NCI-H1092 treated with DMSO at 0.1 percent for 48 hours (cell line): ENCODE measurements at places on chromosomes 16 and 17.

DNA sequence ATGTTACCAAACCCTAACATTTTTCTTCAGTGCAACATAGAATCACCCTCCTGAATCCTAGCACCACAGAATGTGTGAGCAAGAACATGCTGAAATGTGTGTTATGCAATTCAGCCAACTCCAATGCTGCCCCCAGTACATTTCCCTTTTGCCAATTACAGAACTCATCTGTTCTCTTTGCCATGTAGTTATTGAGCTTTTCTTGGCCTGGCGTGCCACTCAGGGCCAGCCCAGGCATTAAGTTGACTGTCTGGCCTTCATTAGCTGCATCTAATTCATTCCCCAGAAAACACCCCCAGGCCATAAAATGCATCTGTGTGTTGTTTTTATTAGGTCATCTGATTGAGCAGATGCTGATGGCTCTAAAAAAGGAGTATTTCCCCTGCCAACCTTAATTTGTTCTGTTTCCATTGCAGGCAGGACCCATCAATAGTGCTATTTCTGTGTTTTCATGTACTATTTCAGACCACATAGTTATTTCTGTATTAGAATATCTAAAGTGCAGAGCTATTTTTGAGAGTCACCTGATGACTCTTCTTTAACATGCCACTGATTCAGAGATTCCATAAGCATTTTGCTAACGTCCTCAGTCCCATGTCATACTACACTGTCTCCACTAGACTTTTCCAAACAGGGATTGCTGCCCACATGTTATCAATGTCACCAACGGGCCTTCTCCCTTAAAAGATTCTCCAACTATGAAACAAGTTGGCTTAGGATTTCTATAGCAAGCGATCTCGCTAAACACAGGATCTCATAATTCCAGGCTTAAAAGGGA is 969.7 kb downstream of the CDH11 start:
- DNase-seq = no peak

DNA sequence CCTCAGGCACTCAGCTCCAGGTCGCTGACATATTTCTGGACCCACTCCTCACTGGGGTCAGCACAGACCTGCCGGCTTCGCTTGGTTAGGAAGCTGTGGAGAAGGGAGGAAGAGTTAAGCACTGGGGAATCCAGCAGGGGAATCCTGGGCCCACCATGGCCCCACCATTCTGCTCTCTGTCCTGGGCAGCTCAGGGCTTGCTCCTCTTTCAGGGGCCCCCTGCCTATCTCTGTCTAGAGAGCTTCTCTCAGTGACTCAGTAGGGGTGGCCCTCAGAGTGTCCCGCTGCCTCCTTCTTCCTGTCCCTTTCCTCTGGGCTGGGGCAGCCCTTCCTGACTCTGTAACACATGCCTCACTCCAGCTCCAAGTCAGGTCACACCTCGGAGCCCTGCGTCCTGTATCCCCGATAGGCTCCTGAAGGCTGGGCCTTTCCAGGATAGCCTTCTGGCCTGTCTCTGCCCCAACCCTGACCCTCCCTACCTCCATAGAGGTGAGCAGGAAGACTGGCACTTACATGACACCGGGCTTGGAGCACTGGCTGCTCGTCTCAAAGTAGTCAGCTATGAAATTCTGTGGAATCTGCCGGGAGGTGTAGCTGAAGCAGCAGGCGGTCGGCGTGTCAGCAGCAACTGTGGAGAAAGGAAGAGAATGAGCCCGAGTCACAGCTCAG is 1.1 kb downstream of the CCL3 start:
- DNase-seq = no peak

DNA sequence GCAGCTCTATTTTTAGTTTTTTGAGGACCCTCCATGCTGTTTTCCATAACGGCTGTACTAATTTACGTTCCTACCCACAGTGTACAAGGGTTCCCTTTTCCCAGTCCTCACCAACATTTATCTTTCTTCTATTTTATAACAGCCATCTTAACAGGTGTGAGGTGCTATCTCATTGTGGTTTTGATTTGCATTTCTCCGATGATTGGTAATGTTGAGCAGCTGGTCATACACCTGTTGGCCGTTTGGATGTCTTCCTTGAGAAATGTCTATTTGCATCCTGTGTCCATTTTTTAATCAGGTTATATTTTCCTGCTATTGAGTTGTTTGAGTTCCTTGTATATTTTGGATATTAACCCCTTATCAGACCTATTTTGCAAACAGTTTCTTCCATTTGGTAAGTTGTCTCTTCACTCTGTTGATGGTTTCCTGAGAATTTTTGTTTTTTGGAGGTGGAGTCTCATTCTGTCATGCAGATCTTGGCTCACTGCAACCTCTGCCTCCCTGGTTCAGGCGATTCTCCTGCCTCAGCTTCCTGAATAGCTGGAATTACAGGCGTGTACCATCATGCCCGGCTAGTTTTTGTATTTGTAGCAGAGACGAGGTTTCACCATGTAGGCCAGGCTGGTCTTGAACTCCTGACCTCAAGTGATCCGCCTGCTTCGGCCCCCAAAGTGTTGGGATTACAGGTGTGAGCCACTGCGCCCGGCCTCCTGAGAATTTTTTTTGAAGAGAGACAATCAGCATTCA is 279.6 kb downstream of the SNX29 start:
- DNase-seq = peak; percentile 14

GRCh38 chr16:85901773-85902365 is 2.9 kb downstream of the IRF8 start:
- no peak for DNase-seq

DNA sequence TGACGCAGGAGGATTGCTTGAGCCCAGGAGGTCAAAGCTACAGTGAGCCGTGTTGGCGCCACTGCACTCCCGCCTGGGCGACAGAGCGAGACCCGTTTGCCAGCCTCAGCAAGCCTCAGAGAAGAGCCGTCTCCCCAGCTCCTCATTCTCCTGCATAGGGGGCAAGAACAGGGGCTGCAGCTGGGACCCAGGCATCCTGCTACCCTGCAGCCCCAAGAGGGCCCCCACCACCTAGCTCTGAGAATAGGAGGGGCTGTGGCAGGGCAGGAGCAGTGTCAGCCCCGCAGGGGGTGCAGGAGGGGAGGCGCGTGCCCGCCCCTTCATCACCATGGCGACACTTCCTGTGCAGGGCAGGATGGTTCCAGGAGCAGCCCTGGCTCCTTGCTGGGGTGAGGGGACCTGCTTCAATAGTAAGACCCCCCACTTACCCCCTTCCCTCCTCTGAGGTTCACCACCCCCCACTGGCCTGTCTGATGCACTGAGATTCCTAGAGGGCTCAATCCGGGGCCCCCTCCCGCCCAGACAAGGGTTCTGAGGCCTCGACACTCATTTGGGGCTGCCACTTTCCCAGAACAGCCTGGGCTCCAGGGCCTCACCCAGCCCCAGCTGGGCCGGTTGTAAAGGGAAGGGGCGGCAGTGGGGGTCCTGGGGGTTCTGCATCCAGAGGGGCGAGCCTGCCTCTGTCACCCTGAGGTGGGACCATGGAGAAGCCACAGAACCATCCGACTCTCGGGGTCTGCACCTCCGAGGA is 20.2 kb downstream of the VASN start:
- DNase-seq = peak; percentile 14

DNA sequence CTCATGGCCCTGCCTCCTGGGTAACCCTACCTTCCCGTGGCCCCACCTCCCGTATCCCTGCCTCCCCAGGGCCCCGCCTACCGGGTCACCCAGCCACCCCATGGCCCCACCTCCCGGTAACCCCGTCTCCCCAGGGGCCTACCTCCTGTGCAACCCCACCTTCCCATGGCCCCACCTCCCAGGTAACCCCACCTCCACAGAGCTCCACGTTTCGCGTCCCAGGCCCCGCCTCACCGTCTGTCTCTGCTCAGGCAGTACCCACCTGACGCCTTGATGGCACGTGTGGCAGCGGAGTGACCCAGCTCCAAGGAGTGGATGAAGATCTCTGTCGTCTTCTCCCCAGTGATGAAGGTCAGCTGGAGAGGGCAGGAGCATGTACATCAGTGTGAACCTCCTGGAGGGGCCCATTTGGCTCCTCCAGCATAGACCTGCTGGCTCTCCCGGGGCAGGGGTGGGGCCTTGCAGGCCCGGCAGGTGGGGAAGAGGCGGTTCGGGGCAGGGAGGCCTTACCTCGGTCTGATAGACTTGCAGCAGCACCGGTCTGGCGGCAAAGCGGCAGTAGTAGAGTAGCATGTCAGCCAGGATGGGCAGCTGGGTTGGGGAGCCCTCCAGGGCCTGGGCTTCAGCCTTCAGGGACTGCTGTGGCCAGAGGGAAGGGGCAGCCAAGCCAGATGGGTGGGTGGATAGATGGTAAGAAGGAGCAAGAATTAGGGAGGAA is 18.7 kb upstream of the PIK3R6 start:
- DNase-seq = no peak

DNA sequence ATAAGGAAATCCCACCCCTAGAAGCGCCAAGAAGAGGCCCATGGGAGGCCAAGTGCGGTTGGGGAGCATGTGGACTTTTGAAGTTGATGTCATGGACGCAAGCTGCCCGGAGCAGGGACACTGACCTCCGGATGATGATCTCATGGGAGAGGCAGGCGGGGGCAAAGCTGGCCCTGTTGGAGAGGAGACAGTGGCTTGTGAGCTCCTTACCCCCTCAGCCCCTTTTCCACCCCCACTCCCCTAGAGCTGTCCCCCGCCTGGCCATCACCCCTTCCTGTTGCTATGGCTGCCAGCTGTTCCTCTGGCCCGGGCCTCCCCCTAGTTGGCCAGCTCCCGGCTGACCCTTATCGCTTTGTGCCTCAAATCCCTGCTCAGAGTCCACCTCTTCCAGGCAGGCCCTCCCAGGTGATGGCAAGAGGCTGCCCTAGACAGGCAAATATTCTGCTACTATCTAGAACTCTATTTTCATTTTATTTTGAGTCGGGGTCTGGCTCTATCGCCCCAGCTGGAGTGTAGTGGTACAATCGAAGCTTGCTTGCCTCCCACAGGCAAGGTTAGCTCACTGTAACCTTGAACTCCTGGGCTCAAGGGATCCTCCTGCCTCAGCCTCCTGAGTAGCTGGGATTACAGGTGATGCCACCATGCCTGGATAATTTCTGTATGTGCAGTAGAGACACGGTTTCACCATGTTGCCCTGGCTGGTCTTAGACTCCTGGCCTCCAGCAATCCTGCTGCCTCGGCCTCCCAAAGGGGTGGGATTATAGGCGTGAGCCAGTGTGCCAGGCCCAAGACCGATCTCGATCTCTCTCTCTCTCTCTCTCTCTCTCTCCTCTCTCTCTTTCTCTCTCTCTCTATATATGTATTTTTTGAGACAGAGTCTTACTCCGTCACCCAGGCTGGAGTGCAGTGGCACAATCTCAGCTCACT is 6.6 kb downstream of the NOTUM start:
- DNase-seq = no peak

DNA sequence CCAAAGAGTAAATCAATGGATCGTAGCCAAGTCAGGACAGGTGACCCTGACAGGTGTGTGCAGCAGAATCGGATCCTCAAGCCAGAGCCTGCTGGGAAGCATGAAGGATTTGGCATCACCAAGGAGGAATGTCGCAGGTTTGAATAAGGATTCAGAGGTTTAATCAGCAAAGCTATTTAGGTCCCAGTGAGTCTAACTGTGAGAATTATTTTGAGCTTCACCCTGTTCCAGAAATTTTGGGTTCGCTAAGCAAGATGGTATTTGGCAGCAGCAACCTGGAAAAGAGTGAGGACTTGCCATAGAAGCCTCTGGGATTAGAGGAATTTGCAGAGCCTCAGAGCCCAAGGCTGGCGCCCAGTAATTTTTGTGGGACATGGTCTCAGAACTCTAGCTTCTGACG is 173.0 kb downstream of the CCDC182 start:
- DNase-seq = peak; percentile 33

- DNase-seq = no peak
Measured at GRCh38 chr16:12324152-12324551, 347.6 kb downstream of the SNX29 start.

DNA sequence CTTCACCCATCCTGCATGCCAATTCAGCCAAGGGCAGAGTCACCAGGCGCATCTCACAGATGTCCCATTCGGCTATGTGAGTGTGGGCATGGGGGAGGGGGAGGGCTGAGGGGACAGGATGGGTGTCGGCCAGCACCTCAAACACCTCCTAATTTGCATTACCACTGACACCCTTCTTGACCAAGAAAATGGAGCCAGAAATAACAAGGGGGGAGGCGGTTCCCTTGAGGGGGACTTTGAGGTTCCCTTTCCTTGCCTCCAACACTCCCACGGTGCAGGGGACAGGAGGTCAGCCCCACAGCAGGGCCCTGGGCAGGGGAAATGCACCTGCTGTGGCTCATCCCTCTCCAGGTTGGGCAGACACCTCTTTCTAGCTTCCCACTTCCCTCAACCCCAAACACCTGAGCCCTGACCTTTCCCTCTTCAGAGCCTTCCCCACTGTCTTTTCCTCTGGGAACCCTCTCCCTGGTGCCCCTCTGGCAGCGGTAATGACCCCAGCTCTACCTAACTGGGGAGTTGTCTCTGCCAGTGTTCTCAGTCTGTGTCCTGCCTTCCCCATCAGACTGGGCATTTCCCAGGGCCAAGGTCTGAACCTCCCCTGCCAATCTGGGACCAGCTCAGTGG is 18.2 kb upstream of the TBX21 start:
- DNase-seq = no peak

GRCh38 chr17:17367931-17368330 is 64.8 kb downstream of the NT5M start:
- no peak for DNase-seq

DNA sequence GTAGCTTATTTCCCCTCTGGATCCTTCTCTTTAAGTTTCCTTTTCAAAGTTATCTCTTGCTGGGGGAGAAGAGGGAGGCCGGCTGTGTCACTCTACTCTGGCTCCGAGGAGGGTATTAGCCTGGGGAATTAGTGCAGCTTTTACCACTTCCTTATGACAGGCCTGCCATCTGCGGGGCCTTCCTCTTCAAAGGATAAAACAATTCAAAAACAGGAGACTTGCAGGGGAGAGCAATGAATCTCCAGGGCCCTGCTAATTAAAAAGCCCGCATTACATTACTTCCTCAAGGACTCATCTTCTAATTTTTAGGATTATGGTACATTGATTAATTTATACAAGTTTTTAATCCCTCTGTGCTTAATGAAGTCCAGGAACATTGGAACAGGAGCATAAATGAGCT is 190.9 kb upstream of the CDH5 start:
- no peak for DNase-seq

- no peak for DNase-seq
Measured at GRCh38 chr16:85286066-85286831, 174.0 kb upstream of the CIBAR2 start.

- no peak for DNase-seq
Measured at GRCh38 chr17:21199856-21200255, 14.1 kb downstream of the TMEM11 start.

GRCh38 chr17:8639709-8640108 is 9.2 kb upstream of the MYH10 start:
- no peak for DNase-seq

GRCh38 chr16:49431591-49432290 is 58.1 kb downstream of the C16orf78 start:
- DNase-seq = no peak
